ENCODE measurements at places on chromosomes 4 and X.

DNA sequence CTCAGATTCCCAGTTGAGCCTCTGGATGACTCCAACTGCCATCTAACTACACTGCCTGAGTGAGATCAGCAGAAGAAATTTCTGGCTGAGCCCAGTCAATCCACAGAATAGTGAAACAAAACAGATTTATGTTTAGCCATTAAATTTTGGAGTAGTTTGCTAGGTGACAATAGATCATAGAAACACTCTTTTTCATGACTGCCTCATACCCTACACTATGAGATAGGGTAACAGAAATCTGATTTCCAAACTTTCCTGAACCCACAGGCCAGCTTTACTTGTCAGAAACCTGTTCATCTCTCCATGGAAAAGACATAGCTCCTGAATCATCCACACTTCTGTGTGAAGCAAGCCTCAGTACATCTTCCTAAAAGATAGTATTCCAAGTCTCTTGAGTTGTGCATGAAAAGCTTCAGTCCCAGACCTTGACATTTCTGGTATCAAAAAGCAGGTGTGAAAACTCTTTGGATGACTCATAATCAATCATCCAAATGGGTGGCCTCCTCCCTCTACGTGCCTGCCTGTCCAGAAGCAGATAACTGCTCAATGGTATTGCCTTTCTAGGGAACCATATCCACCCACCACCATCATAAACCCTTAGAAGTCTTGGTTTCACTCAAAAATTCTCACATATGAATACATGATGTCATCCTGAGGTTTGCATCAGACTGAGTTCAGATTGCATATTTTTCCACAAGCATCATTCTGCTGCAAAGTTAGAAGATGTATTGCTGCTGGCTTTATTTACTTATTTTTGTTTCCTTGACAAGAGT is 47.5 kb upstream of the RAP2C start:
- H3K27ac ChIP-seq = peak overlapping the region; percentile 27
- no peaks in the 10 kb centered on the region for H3K36me3 ChIP-seq
- H3K4me3 ChIP-seq = no peak overlapping the region
- peaks cover 25% of the 10 kb centered on the region for H3K4me1 ChIP-seq
- DNase-seq = peak; percentile 13

DNA sequence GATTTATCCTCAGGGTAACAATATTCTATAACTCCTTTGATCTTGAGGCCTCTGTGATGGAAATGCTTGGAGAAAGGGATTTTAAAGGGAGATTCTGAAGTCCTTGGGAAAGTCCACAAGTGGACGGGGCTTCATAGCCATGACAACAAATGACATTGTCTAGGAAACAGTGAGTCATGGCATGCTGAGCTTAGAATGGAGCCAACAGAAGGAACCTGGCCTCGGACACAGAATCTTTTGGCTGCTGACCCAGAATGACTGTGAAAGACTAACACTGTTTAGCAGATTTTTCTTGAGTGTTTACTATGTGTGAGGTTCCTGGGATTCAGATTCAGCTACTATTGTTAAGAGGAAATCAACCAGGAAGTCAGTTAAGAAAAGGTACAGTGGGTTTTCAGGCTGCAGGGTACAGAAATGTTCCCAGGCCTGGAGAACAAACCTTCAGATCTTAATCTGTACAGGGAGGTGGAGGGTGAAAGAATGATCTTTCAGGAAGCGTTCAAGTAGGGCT is 18.1 kb upstream of the CXCL2 start:
- no peak overlapping the region for H3K27ac ChIP-seq
- no peak overlapping the region for H3K4me3 ChIP-seq
- no peaks in the 10 kb centered on the region for H3K36me3 ChIP-seq
- DNase-seq = no peak
- no peaks in the 10 kb centered on the region for H3K27me3 ChIP-seq
- no peaks in the 10 kb centered on the region for H3K4me1 ChIP-seq

DNA sequence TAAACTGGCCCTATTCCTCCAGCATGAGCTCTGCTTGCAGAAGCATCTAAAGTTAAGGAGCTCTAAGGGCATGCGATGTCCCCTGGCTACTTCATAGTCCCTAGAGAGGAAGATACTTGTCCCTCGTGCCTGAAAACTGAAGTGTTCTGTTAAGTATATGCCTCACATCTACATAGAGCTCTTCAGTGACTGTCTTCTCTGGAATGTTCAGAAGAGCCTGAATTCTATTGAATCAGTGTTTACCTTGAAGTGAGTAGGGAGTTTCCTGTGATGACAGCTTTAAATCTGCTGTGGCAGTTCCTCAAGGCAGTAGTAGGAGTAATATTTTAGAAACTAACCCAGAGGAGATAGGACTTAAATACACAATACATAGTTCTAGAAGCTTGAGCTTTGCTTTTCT is 111.2 kb downstream of the ZNF518B start:
- no peaks in the 10 kb centered on the region for H3K4me1 ChIP-seq
- H3K27ac ChIP-seq = no peak overlapping the region
- DNase-seq = no peak

DNA sequence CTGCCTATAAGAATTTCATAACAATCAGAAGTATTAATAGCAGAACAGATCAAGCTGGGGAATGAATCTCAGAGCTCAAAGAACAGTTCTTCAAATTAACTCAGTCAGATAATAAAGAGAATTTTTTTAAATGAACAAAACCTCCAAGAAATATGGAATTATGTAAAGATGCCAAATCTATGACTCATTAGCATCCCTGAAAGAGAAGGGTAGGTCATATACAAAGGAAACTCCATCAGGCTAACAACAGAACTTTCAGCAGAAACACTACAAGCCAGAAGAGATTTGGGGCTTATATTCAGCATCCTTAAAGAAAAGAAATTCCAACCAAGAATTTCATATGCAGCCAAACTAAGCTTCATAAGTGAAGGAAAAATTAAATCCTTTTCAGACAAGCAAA is 28.6 kb downstream of the CBR4 start:
- no peaks in the 10 kb centered on the region for H3K4me1 ChIP-seq
- no peak for DNase-seq
- H3K27ac ChIP-seq = no peak overlapping the region
- peaks cover 64% of the 10 kb centered on the region for H3K36me3 ChIP-seq
- H3K27me3 ChIP-seq = no peaks in the 10 kb centered on the region

- peaks cover 16% of the 10 kb centered on the region for H3K36me3 ChIP-seq
- DNase-seq = peak; percentile 55
- peak overlapping the region; percentile 96 for H3K4me3 ChIP-seq
- no peaks in the 10 kb centered on the region for H3K27me3 ChIP-seq
- peaks cover 54% of the 10 kb centered on the region for H3K4me1 ChIP-seq
- H3K27ac ChIP-seq = peak overlapping the region; percentile 96
Measured at GRCh38 chr4:145936997-145937901, 1.4 kb downstream of the ZNF827 start.

- no peak overlapping the region for H3K4me3 ChIP-seq
- H3K27me3 ChIP-seq = peaks cover 11% of the 10 kb centered on the region
- peaks cover 3% of the 10 kb centered on the region for H3K4me1 ChIP-seq
- DNase-seq = peak; percentile 44
- H3K36me3 ChIP-seq = no peaks in the 10 kb centered on the region
Measured at GRCh38 chr4:68175562-68176155, 46.0 kb upstream of the TMPRSS11F start.

GRCh38 chr4:136967069-136967468 is 565.2 kb downstream of the PCDH18 start:
- no peaks in the 10 kb centered on the region for H3K4me1 ChIP-seq
- DNase-seq = no peak
- H3K4me3 ChIP-seq = no peak overlapping the region

GRCh38 chr4:108831291-108831690 is 68.4 kb upstream of the ETNPPL start:
- H3K27me3 ChIP-seq = peaks cover 7% of the 10 kb centered on the region
- no peak overlapping the region for H3K4me3 ChIP-seq
- no peaks in the 10 kb centered on the region for H3K4me1 ChIP-seq
- DNase-seq = no peak
- H3K36me3 ChIP-seq = no peaks in the 10 kb centered on the region

DNA sequence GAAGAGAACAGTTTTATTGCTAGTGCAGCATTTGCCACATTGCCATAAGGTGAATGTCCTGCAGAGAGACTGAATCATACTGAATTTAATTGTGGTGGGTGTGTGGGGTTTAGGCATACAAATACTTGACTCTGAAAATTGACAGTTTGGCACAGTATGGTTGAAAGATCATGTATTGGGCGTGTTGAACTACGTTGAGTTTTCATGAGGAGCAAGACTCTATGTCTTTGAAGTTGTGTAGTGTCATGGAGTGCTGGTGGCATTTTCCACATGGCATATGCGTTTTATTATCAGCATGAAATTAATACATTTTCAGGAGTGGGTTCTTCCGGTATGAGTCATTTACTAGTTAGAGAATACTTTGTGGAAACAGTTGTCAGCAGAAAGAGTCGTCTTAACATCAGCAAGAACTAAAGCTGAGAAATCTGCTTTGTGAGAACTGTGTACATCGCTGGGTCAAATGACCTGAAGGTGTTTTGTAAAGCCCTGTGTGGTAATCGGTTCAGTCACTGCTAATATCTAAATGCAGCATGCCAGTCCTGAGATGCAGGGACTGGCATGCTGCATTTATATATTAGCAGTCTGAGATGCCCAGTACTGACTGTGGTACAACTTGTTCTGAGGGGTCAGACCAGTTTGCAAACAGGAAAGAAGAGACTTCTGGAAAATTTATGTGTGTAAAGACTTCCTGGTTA is 50.3 kb downstream of the ARHGAP10 start:
- H3K36me3 ChIP-seq = no peaks in the 10 kb centered on the region
- H3K27ac ChIP-seq = peak overlapping the region; percentile 27
- peak overlapping the region; percentile 29 for H3K4me3 ChIP-seq
- DNase-seq = no peak
- no peaks in the 10 kb centered on the region for H3K27me3 ChIP-seq
- H3K4me1 ChIP-seq = peaks cover 37% of the 10 kb centered on the region

DNA sequence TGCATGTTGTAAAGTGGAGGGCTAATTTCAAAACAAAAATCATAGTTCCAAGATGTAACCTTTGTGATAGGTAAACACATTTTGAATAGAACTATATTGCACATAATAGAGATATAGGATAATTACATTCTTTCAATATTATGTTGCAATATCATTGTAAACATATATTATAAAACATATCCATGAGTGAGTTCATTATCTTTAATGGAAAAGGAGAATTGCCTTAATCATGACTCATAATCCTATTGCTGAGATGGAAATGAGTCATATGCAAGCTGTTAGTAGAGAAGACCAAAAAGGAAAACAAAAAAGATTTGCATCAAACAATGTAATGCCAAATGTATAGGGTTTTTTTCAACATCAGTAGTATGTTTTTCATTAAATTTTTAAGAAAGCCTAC is 73.7 kb upstream of the WDR44 start:
- no peak overlapping the region for H3K27ac ChIP-seq
- no peaks in the 10 kb centered on the region for H3K27me3 ChIP-seq
- H3K4me3 ChIP-seq = no peak overlapping the region
- no peaks in the 10 kb centered on the region for H3K4me1 ChIP-seq
- H3K36me3 ChIP-seq = no peaks in the 10 kb centered on the region

DNA sequence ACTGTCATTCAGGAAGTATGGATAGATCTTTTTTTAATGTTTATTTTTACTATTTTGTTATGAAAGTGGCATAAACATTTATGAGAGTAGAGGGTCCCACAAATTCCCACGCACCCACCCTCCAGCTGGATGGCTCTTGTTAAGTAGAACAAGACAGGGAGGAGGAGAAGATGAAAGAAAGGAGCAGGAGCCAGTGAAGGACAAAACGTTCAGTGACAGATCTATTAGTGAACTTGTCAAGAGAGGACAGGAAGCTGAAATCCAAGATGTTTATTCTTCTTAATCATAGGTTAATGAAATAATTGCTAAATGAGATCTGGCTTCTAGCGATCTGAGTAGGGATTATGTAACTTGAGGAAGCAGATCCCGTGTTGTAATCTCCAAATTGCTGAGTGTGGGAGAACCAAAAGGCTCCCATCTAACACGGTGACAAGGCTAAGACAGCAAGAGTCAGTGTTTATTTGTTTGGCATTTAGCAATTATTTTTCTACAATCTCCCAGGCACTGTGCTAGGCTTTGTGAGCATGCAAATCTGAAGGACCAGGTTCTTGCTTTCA is 162.5 kb downstream of the SHROOM3 start:
- no peaks in the 10 kb centered on the region for H3K4me1 ChIP-seq
- H3K27me3 ChIP-seq = peaks cover 7% of the 10 kb centered on the region
- no peak overlapping the region for H3K27ac ChIP-seq
- H3K4me3 ChIP-seq = no peak overlapping the region
- H3K36me3 ChIP-seq = no peaks in the 10 kb centered on the region

DNA sequence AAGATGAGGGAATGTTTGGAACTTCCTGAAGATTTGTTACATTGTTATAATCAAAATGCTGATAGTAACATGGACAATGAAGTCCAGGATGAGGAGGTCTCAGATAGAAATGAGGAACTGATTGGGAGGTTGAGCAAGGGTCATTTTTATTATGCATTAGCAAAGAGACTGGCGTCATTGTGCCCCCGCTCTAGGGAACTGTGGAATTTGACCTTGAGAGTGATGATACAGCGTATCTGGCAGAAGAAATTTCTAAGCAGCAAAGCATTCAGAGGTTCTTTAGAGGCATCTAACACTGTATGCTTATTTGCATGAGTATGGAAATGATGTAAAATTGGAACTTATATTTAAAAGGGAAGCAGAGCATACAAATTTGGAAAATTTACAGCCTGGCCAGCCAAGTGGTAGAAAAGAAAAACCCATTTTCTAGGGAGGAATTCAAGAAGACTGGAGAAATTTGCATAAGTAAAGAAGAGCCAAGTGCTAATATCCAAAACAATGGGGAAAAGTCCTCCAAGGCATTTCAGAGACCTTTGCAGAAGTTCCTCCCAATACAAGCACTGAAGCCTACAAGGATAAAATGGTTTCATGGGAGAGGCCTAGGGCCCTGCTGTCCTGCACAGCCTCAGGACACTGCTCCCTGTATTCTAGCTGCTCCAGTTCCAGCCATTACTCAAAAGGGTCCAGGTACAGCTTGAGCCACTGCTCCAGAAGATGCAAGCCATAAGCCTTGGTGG is 483.0 kb upstream of the NDST4 start:
- no peak overlapping the region for H3K27ac ChIP-seq
- no peaks in the 10 kb centered on the region for H3K4me1 ChIP-seq
- H3K27me3 ChIP-seq = no peaks in the 10 kb centered on the region
- H3K36me3 ChIP-seq = no peaks in the 10 kb centered on the region
- no peak for DNase-seq
- H3K4me3 ChIP-seq = no peak overlapping the region

DNA sequence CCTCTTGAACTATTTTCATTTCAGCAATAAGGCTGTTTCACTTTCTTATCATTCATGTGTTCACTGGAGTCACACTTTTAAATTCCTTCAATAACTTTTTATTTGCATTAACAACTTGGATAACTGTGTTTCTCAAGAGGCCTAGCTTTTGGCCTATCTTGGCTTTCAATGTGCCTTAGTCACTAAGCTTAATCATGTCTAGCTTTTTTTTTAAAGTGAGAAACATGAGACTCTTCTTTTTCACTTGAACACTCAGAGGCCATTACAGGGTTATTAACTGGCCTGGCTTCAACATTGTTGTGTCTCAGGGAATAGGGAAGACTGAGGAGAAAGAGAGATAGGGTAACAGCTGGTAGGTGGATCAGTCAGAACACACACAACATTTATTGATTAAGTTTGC is 64.0 kb upstream of the VCX2 start:
- no peaks in the 10 kb centered on the region for H3K4me1 ChIP-seq
- no peaks in the 10 kb centered on the region for H3K27me3 ChIP-seq
- H3K4me3 ChIP-seq = no peak overlapping the region
- no peak overlapping the region for H3K27ac ChIP-seq
- H3K36me3 ChIP-seq = no peaks in the 10 kb centered on the region

- peaks cover 2% of the 10 kb centered on the region for H3K27me3 ChIP-seq
- no peaks in the 10 kb centered on the region for H3K36me3 ChIP-seq
- DNase-seq = no peak
- H3K4me1 ChIP-seq = no peaks in the 10 kb centered on the region
Measured at GRCh38 chr4:24160358-24160757, 270.5 kb upstream of the PPARGC1A start.
